Occipital lobe (tissue), 3 donors: ENCODE measurements at places on chromosomes 2 and 18. TPM values are rescaled to one million over a fixed set of nuclear protein-coding genes. Genes with fewer than 3 reads are reported as not detected.

Gene XPO1
- total RNA-seq: 780 TPM

Gene C2orf66
- 0.16 TPM for total RNA-seq

Gene DHRS9
- 0.94 TPM for total RNA-seq

Gene RAPH1
- 39.9 TPM for total RNA-seq

GRCh38 chr2:88036182-88036581 is 19.4 kb downstream of the KRCC1 start:
- DNase-seq: no peak

DNA sequence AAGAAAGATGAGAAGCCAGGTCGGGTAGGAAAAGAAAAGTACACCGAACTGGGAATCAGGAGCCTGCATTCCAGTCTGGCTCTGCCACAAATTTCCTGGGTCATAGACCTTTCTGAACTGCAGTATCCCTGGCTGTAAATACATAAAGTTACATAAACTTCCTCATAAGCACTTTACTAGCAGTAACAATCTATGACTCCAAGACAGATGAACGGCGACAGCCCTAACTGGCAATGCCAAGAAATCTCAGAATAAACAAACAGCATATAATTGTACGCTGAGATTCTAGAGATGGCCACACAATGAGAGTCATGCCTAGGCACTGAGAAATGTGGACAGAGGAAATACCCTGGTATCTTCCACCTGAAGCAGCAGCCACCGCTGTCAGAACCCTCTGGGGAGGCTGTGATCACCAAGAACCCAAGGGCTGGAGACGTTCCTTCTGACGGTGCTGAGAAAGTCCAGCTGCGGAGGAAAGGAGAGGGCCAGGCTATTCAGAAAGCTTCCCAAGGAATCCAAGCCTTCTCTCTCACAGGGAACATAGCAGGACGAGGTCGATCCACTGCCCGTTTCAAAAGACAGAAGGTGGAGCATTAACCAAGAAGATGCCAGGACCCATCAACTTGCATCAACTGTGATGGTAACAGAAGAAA is 89.3 kb upstream of the SLC66A3 start:
- DNase-seq: no peak

GRCh38 chr2:197414515-197414914 is 20.3 kb downstream of the SF3B1 start:
- DNase-seq: no peak

- DNase-seq: no peak
Measured at GRCh38 chr2:235854276-235854675, 313.9 kb downstream of the GBX2 start.

GRCh38 chr2:9761577-9761976 is 81.7 kb upstream of the TAF1B start:
- peak; percentile 24 for DNase-seq

GRCh38 chr2:43057742-43058725 is 168.4 kb downstream of the ZFP36L2 start:
- DNase-seq: no peak

DNA sequence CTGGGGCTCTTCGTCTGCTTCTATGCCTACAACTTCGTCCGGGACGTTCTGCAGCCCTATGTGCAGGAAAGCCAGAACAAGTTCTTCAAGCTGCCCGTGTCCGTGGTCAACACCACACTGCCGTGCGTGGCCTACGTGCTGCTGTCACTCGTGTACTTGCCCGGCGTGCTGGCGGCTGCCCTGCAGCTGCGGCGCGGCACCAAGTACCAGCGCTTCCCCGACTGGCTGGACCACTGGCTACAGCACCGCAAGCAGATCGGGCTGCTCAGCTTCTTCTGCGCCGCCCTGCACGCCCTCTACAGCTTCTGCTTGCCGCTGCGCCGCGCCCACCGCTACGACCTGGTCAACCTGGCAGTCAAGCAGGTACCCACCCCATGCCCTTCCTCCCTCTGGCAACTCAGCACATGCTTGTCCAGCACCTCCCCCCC is 24.2 kb downstream of the STEAP3 start:
- DNase-seq: no peak
